Urinary bladder (tissue), 4 donors: ENCODE measurements at places on chromosomes 5 and 9. TPM values are rescaled to one million over a fixed set of nuclear protein-coding genes. Genes with fewer than 3 reads are reported as not detected.
A peak's percentile ranks its signal among the peaks of the same experiment; 100 is the strongest.

DNA sequence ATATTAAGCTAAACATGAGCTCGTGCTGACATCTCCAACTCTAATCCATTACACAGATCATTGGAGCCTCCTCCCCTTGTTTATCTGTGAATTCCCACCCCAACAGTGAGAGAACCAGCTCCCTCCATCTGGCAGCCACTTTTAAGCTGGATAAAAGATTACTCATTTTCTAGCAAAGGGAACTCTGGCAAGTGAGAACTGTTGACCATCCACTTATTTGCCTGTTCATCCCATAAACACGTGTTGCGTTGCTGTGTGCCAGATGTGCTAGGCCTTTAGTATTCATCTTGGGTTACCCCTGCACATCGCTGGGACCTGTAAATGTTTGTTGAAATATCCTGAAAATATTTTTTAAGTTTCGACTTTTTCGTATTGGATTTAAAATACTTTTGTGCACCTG, 2.4 kb upstream of the TOR1A start:
- DNase-seq, result no peak

DNA sequence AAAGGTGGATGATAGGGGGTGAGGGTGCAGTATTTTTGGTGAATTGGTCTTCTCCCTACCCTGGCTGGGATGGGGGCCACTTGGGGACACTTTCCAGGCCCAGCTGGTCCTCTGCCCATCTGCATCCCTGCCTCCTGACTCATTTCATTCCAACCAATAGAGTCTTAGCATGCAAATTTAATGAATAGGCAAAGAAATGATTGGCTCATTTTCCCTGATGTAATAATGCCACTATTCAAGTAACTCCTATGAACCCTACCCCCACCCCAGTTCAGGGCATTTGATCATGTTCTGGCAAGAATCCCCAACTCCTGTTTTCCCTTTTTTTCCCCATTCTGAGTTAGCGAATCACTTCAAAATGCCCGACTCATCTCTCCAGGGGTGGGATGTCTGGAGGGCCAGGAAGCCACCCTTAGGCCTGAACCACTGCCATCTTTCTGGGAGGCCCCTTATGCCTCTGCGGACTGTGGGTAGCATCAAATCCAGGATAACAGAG, 56.7 kb downstream of the PCDH1 start:
- no peak for DNase-seq

- peak; percentile 40 for DNase-seq
Measured at GRCh38 chr5:17305964-17306725, 88.7 kb downstream of the BASP1 start.

- no peak for DNase-seq
Measured at GRCh38 chr9:88777498-88778312, 213.6 kb upstream of the S1PR3 start.

DNA sequence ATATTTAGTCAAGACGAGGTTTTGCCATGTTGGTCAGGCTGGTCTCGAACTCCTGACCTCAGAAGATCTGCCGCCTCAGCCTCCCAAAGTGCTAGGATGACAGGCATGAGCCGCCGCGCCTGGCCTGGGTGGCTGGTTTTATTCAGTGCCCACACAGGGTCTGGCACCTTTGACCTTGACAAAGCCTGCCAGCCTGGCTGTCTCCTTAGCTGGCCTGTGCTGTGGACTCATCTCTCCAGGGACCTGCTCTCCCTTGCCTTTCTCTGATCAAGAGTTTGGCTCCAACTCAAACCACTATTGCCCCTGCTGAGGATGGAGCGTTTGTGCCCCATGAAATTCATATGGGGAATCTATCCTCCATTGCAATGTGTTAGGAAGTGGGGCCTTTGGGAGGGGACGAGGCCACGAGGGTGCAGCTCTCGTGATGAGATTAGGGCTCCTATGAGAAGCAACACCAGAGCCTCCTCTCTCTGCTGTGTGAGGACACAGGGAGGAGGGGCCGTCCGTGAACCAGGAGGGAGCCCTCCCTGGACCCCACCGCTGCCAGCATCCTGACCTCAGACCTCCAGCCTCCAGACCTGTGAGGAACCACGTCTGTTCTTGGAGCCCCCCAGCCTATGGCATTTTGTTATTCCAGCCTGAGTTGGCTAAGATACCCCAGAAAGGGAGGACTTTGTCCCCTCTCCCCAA, 45.0 kb downstream of the MRPL36 start:
- DNase-seq, result no peak

DNA sequence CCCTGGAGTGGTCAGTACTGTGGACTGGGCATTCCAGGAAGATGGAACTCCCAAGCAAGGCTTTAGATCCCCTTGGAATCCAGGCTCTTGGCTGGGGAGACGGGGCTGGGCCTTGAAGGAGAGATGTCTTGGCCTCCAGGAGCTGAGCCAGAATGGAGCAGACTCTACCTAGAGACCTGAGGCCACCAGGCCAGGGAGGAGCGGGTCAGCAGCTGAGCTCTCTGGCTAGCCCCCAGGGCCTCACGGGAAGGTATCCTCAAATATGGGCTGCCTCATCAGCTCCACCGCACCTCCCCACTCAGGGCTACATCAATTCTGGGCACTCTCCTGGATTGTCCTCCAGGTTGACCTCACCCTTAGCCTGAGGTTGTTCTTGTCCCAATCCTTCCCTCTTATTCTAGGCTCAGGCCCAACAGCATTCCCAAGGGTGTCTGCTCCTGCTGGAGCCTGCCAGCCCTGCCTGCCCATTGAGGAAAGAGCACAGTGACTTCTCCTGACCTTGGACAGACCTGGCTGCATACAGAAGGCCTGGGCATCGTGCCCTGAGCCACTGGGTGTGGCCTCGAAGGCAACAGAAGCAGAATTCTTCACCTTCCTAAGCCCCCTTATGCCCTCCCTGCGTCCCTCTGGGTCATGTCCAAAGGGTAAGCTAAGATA, 3.0 kb upstream of the PDLIM4 start:
- no peak for DNase-seq

GRCh38 chr5:68088302-68088701, 127.3 kb upstream of the PIK3R1 start:
- no peak for DNase-seq

- DNase-seq, result no peak
Measured at GRCh38 chr9:17402309-17402708, 176.6 kb upstream of the SH3GL2 start.

GARIN3 gene
- not detected for polyA plus RNA-seq

MAP3K1 gene
- polyA plus RNA-seq, result 3.7 TPM

FIBCD1 gene
- polyA plus RNA-seq, result 2.4 TPM

C7 gene
- 609 TPM for polyA plus RNA-seq

SDHA gene
- 106 TPM for polyA plus RNA-seq

GPX3 gene
- 1,418 TPM for polyA plus RNA-seq

PDCD1LG2 gene
- polyA plus RNA-seq, result 0.81 TPM
